ENCODE measurements at places on chromosomes 7 and 10. TPM values are rescaled to one million over a fixed set of nuclear protein-coding genes. Genes with fewer than 3 reads are reported as not detected.

WNT2 gene
- under 0.01 TPM for total RNA-seq

RNF32 gene
- total RNA-seq = not detected

GNAT3 gene
- not detected for total RNA-seq

MSS51 gene
- 1.5 TPM for total RNA-seq

ANKRD7 gene
- 3.2 TPM for total RNA-seq

FAM204A gene
- total RNA-seq = 48.0 TPM

PLXNA4 gene
- under 0.01 TPM for total RNA-seq

GBX1 gene
- total RNA-seq = not detected

NUTM2A gene
- 1.1 TPM for total RNA-seq

TEX36 gene
- not detected for total RNA-seq

CTTNBP2 gene
- total RNA-seq = 11.9 TPM

TBX20 gene
- total RNA-seq = not detected

MASTL gene
- 25.1 TPM for total RNA-seq

SLC29A4 gene
- 0.36 TPM for total RNA-seq

NACAD gene
- total RNA-seq = under 0.01 TPM

SLC13A1 gene
- not detected for total RNA-seq

SFRP4 gene
- 1.4 TPM for total RNA-seq

ZNF425 gene
- total RNA-seq = 1.5 TPM

CPA5 gene
- not detected for total RNA-seq

RAPGEF5 gene
- total RNA-seq = 4.0 TPM

ASAH2 gene
- total RNA-seq = 3.1 TPM

KCP gene
- total RNA-seq = 1.4 TPM

PBLD gene
- 5.2 TPM for total RNA-seq
